ENCODE measurements at places on chromosomes 7 and 10. TPM values are rescaled to one million over a fixed set of nuclear protein-coding genes. Genes with fewer than 3 reads are reported as not detected.

GRCh38 chr10:62491597-62491996 is 117.4 kb downstream of the ZNF365 start:
- DNase-seq, result peak; percentile 22

GRCh38 chr10:3783682-3784432 is 1.2 kb downstream of the KLF6 start:
- DNase-seq, result peak; percentile 88

DNA sequence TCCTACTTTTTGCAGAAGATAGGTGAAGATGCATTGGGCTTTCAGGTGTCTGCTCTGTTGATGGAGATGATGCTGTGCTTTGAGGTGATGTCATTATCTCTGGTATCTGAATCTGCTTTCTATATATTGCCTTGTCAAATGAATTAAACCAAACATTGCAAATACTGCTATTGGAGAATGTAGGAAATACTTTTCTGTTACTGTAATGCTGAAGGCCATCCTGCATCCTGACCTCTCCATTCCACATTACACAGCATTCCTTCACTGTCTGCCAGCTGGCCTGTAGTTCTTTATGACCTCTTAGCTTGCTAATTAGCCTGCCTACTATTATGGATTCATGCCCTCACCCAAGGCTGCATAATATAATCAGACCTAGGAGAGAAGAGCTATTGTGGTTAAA is 73.2 kb downstream of the VCL start:
- DNase-seq, result peak; percentile 84

DNA sequence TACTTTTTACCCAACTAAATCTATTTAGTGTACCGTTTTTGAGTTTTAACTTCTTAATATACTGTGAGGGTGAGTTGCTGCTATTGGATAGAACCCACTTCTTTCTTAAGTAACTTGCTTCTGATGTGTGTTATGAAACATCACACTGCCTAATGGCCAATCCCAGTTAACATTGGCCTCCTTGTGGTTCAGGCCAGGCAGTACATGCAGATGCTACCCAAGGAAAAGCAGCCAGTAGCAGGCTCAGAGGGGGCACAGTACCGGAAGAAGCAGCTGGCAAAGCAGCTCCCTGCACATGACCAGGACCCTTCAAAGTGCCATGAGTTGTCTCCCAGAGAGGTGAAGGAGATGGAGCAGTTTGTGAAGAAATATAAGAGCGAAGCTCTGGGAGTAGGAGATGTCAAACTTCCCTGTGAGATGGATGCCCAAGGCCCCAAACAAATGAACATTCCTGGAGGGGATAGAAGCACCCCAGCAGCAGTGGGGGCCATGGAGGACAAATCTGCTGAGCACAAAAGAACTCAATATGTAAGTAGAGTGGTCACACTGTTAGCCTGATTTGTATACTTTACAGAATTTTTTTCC is 39.7 kb downstream of the TES start:
- peak; percentile 63 for DNase-seq

- peak; percentile 16 for DNase-seq
Observed at GRCh38 chr10:26790221-26790995, 70.3 kb downstream of the ABI1 start.

DNA sequence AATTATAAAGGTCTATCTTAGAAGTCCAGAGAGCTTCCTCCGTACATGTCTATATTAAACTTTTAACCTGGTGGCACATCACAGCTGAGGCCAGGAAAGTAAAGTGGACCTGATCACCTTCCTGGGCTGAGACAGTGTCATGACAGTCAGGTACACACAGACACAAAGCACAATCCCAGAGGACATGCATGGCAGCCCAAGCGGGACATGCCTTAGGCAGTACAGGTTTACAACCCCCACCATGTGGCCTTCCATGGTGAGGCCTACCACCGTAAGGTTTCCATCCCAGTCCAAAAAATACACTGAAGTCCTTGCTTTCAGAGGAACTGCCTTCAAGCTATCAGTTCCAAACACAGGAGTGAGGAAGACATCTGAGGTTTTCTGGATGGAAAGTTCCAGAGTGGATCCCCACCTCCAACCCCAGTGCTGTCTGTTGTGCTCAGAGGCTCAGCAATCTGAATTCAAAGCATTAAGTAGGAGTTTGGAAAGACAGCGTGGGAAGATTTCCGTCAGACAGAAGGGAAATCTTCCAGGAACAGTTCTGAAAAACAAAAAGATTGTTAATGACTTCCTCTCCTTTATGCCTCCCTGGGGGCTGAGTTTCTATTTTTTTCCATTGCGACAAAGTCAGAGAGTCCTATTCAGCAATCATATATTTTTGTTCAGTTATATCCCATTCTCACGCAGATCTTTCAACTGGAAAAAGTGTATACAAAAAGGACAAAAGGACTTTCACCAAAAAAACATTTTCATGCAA is 20.1 kb downstream of the IFIT3 start:
- no peak for DNase-seq

- DNase-seq, result peak; percentile 21
Observed at GRCh38 chr7:151251328-151251688, 2.8 kb upstream of the SMARCD3 start.

DNA sequence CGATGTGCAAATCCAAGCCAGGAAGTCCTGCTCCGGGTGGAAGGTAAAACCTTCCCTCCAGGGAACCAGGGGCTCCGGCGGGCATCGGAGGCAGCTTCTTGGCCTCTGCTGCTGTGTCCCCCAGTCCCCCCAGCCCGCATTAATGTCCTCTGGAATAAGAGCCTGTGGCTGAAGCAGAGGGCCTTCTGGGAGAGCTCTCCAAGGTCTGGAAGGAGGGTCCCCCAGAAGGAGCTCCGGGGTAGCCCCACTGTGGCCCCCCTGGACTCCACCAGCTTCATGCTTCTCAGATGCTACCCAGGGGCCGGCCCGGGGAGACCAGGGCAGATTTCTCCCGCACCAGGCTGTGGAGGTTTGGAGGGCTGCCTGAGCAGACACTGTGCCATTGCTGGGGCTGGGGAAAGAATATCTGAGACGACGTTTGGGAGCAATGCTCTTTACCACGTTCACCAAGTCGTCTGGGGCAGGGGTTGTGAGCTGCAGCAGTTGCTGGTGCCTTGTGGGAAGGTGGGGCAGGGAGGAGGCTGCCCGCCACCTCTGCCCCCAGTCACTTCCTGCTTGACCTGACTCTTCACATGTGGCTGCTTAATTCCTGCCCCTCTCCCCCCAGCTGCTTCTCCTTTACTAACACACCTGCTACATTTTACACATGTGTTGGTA is 8.3 kb downstream of the ZNF853 start:
- DNase-seq, result no peak

DNA sequence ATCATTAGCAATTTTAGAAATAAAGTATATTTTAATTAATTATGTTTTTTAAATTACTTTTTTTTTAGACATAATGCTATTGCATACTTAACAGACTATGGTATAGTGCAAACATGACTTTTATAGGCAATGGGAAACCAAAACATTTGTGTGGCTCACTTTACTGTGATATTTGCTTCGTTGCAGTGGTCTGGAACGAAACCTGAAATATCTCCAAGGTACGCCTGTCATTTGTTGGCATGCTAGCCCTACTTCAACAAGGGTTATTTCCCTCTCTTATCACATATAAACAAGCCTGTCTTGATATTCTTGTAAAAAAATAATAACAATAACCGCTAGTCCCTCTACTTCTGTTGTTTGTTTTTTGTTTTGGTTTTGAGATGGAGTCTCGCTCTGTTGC is 74.2 kb downstream of the TYW1B start:
- no peak for DNase-seq

GRCh38 chr7:157574914-157575586 is 238.2 kb downstream of the DNAJB6 start:
- no peak for DNase-seq

Gene WDR37
- 14.4 TPM for total RNA-seq

Gene TMEM225B
- not detected for total RNA-seq

Gene AKR1D1
- not detected for total RNA-seq

Gene EN2
- not detected for total RNA-seq

Gene MEPCE
- 48.0 TPM for total RNA-seq

Data from fibroblast of the aortic adventitia (primary cell).